ENCODE measurements at places on chromosomes 11 and 22. TPM values are rescaled to one million over a fixed set of nuclear protein-coding genes. Genes with fewer than 3 reads are reported as not detected.

- H3K36me3 ChIP-seq = no peaks in the 10 kb centered on the region
- H3K4me3 ChIP-seq = no peak overlapping the region
- H3K4me1 ChIP-seq = no peaks in the 10 kb centered on the region
- no peak for DNase-seq
- H3K27ac ChIP-seq = no peak overlapping the region
These were observed 7.4 kb downstream of the TRPC6 start for GRCh38 chr11:101576456-101576855.

DNA sequence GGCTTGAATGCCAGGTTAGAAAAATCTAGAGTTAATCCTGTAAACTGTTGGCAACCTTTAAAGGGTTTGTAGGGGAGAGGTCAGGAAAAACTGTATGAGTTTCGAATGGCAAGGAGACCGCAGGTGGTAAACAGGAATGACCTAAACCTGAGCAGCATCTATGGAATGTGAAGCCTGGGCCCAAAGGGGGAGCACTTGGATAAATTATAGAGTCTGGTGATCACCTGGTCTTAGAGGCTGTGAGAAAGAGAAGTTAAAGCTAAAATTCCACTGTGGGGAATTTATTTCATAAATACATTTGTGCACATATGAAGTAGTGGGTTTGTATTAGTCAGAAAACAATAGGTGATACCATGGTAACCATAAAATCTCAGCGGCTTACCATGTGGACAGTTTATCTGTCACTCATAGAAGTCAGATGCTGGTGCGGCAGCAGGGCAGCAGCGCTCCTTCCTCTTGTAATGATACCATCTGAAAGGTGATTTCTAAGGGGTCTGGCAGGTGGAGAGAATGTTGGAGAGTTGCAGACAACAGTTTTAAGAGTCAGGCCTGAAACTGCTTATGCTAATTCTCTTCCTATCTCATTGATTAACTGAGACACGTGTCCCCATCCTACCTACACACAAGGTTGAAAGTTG, 1104.4 kb upstream of the CCDC90B start:
- H3K4me3 ChIP-seq = no peak overlapping the region
- DNase-seq = no peak
- H3K4me1 ChIP-seq = no peaks in the 10 kb centered on the region

- no peak overlapping the region for H3K27ac ChIP-seq
- peaks cover 5% of the 10 kb centered on the region for H3K4me1 ChIP-seq
- no peak overlapping the region for H3K4me3 ChIP-seq
- no peaks in the 10 kb centered on the region for H3K27me3 ChIP-seq
These were observed 330.7 kb downstream of the TTC28 start for GRCh38 chr22:28348613-28349609.

- no peaks in the 10 kb centered on the region for H3K27me3 ChIP-seq
- no peak for DNase-seq
- H3K27ac ChIP-seq = no peak overlapping the region
These were observed 63.5 kb downstream of the CSTPP1 start for GRCh38 chr11:47000033-47000432.

DNA sequence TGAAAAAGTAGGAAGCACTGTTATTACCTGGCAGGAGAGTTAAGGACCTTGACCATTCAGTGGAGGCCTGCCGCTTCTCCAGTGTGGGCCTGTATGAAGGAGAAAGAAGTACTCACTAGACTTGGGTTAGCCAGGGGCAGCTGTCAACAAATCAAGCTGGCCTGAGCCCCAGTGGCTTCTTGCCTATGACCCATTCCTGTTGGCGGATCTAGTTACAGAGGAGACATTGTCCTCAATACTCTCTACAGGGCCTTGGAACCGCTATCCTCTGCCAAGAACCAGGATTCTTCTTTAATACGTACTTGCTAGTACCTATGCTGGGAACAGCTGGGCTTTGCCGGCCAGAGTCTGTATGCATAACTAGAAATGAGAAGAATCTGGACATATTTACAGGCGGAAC, 68.1 kb downstream of the ALX4 start:
- H3K27ac ChIP-seq = no peak overlapping the region
- no peaks in the 10 kb centered on the region for H3K27me3 ChIP-seq
- no peak for DNase-seq
- H3K36me3 ChIP-seq = no peaks in the 10 kb centered on the region
- peaks cover 3% of the 10 kb centered on the region for H3K4me1 ChIP-seq

- peaks cover 9% of the 10 kb centered on the region for H3K4me1 ChIP-seq
- peaks cover 69% of the 10 kb centered on the region for H3K36me3 ChIP-seq
- no peak overlapping the region for H3K27ac ChIP-seq
These were observed 12.2 kb downstream of the KCTD17 start for GRCh38 chr22:37063431-37064420.

GRCh38 chr11:69321877-69322361, 28.0 kb downstream of the MYEOV start:
- DNase-seq = no peak
- peaks cover 4% of the 10 kb centered on the region for H3K4me1 ChIP-seq
- no peak overlapping the region for H3K4me3 ChIP-seq
- H3K36me3 ChIP-seq = no peaks in the 10 kb centered on the region
- H3K27ac ChIP-seq = no peak overlapping the region

- H3K4me1 ChIP-seq = peaks cover 4% of the 10 kb centered on the region
- H3K27me3 ChIP-seq = no peaks in the 10 kb centered on the region
- H3K36me3 ChIP-seq = no peaks in the 10 kb centered on the region
- peak; percentile 60 for DNase-seq
- H3K27ac ChIP-seq = no peak overlapping the region
These were observed 37.5 kb upstream of the LYVE1 start for GRCh38 chr11:10605941-10606381.

- H3K4me3 ChIP-seq = no peak overlapping the region
- no peak overlapping the region for H3K27ac ChIP-seq
- no peak for DNase-seq
- H3K36me3 ChIP-seq = peaks cover 9% of the 10 kb centered on the region
- H3K27me3 ChIP-seq = peaks cover 9% of the 10 kb centered on the region
These were observed 53.9 kb downstream of the MN1 start for GRCh38 chr22:27747396-27748221.

DNA sequence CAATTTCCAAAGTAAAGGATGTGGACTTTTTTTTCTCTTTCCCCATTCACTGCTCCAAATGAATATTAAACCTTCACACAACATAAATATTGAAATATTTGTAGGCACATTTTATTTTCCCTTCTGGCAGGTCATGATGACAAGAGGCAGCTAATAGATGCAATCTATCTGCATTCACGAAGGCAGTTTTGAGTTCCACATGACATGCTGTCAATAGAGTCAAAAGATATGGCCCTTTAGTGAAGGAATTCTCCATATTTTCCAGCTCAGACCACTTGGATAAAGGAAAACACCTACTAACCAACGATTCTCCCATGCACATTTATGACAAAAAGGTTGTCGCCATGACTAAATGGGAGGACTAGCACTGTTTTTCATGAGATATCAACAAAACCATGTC, 37.9 kb downstream of the TENM4 start:
- no peaks in the 10 kb centered on the region for H3K27me3 ChIP-seq
- H3K4me3 ChIP-seq = no peak overlapping the region
- H3K27ac ChIP-seq = no peak overlapping the region
- DNase-seq = no peak
- no peaks in the 10 kb centered on the region for H3K36me3 ChIP-seq

DNA sequence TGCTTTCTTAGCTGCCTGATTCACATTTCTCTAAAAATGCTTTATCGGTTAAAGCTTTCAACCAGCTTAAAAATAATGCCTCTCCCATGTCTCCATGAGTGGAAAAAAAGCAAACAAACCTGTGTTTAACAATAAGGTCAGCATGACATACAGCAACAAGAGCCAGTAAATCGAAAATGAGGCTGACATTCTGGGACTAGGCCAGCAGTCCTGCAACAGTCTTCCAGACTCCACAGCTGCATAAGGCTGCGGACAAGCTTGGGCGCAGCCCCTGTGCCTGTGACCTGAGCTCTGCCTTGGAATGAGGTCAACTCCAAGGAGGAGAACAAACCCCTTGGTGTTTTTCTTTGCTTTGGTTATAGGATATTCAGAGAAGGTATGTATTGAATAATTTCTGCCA, 95.5 kb downstream of the PGR start:
- H3K36me3 ChIP-seq = no peaks in the 10 kb centered on the region
- peak; percentile 7 for DNase-seq
- no peak overlapping the region for H3K4me3 ChIP-seq
- no peaks in the 10 kb centered on the region for H3K27me3 ChIP-seq

DNA sequence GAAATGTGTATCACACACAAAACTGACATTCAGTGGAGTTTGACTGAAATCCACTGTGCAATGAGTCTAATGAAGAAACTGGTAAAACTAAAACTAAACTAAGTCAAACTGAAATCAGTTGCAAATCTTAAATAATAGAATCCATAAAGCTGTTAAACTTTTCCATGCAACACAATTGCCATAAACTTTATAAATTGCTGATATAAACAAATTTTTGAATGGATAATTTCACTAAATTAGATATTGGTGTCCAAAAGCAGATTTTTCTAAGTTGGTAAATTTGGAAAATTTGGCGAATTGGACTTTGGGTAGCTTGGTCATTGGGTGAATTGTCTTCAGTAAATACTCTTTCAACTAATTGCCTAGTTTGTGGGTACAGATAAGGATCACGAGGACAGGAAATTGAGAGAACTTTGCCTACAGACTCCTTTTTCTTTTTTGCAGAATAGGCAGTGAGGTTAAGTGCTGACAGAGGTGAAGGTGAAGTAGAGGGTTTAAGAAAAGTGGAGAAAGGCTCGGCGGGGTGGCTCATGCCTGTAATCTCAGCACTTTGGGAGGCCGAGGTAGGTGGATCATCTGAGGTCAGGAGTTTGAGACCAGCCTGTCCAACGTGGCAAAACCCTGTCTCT, 12.8 kb downstream of the MRPL17 start:
- no peaks in the 10 kb centered on the region for H3K4me1 ChIP-seq
- H3K36me3 ChIP-seq = no peaks in the 10 kb centered on the region
- H3K27ac ChIP-seq = no peak overlapping the region
- H3K4me3 ChIP-seq = no peak overlapping the region
- no peaks in the 10 kb centered on the region for H3K27me3 ChIP-seq
- DNase-seq = no peak

The DDIAS gene
- total RNA-seq = 4.5 TPM

The RCOR2 gene
- 3.0 TPM for total RNA-seq

The KCTD14 gene
- total RNA-seq = 6.4 TPM

The PAK1 gene
- 36.0 TPM for total RNA-seq

The MMP13 gene
- total RNA-seq = 1.5 TPM

The SERHL2 gene
- 2.7 TPM for total RNA-seq

Measured in spinal cord (tissue), 10 donors.